ELF-1 (cell line): ENCODE measurements at places on chromosomes 5 and 9.

DNA sequence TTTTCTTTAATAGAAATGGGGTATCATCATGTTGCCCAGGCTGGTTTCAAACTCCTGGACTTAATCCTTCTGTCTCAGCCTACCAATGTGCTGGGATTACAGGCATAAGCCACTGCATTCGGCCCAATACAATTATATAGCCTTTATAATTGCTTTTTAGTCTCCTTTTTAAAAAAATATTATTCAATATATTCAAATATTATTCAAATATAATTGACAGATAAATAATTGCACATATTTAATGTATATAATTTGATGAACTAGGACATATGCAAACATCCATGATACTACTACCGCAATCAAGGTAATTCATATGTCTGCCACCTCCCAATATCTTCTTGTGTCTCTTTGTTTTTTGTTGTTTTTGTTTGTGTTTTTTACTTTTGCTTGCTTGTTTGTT lies 894.2 kb upstream of the PTPRD start:
- no peak for DNase-seq

DNA sequence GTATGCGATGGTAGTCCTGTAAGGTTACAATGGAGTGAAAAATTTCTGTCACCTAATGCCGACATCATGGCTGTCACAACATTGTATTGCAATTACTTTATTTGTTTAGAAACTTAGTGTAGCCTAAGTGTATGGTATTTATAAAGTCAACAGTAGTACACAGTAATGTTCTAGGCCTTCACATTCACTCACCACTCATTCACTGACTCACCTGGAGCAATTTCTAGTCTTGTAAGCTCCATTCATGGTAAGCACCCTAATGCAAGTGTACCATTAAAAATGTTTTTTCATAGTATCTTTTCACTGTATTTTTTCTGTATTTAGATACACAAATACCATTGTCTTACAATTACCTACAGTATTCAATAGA lies 58.5 kb downstream of the ATP10B start:
- DNase-seq = no peak

DNA sequence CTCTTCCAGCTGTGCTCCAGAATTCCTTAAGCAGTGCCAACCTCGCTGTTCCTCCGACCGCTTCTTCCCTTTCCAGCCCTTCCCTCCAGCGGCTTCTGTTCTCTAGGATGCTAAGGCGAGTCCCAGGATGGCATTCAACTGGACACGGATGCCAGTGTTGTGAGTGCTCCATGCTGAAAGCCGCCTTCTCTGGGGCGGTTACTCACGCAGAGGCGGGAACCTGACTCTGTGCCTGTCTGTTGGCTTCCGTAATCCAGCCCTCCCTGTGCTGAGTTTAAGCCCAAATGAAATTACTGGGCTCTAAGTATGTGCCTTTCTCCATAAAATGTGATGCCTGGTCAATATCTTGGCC lies 20.2 kb downstream of the COL5A1 start:
- DNase-seq = no peak

GRCh38 chr9:137128158-137128861 lies 10.6 kb upstream of the GRIN1 start:
- DNase-seq = peak; percentile 64

DNA sequence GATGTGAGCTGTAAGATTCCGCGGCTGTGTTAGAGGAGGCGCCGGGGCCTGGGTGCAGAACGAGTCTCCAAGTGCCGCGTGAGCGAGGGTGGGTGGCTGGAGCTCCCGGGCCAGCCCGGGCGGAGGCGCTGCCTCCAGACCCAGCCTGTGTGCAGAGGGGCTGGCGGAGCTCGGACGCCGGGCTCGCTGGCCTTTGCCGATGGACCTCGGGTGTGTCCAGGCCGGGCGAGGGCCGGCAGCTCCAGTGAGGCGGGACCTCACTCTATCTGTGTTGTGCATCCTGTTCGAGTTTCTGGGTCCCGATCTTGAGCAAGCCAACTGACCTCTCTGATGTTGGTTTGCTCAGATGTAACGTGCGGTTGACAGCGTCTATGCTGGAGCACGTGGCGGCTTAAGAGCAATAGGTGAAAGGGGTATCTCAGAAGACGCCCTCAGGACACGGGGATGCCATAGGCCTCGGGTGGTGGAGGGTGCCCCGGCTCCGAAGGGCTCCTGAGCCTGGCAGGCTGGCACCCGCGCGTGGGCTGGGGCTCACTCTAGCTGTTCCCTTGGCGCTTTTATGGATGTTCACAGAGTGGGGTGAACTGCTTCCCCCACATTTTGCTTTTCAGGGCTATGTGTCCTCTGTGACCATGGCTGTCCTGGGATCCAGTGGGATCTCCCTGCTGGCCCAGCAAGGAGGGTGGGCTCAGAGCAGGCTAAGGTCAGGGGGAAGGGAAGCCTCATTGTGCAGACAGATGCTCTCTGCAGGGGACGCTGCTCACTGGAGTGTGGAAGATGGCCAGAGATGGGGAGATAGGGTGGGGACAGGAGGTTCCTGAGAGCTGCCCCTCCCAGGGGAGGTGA lies 69.8 kb downstream of the MRPL36 start:
- DNase-seq = no peak

GRCh38 chr5:54148858-54149257 lies 161.5 kb downstream of the ARL15 start:
- no peak for DNase-seq

- no peak for DNase-seq
These were observed 117.0 kb downstream of the PIK3R1 start for GRCh38 chr5:68332556-68332955.

- DNase-seq = no peak
These were observed 570.6 kb upstream of the ZNF608 start for GRCh38 chr5:125316915-125317535.

GRCh38 chr5:67481362-67481761 lies 284.8 kb upstream of the CD180 start:
- DNase-seq = no peak

- DNase-seq = no peak
These were observed 233.1 kb upstream of the MSX2 start for GRCh38 chr5:174491265-174491664.

DNA sequence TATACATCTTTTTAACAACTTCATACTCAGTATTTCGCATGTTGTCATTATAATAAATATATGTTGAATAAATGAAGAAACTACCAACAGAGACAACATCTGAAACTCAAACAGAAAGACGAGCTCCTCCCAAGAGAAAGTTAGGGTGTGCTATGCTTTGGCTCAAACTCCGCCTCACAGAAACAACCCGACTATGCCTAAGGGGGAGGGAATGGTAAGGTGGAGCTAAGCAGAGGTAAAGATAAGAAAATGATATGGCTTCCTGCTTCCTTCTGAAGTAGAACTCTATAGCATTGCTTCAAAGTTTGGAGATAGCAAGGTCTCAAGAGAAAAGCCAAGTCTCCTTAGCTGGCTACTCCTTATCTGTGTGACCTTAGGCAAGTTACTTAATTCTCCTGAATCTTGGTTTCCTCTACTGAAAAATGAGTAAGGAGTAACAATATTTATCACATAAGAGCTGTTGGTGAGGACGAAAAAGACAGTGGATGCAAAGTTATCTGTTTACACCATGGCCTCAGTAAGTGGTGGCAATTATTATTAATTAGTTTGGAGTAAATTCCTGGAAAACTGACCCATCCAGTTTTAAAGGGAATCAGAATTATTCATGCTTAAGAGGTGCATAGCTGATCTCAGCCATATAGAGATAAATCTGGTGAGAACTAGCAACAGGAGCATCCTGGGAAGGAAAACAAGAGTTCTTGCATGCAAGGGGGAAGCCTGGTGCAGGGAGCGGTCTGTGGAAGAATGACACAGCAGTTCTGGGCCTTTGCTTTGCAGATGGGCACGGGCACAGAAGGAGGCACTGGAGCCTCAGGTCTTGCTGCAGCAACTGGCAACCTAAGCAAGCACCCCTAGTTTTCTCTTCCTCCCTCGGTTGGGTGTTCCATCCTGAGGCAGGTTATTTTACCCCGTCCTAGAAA lies 73.3 kb downstream of the GLIS3 start:
- DNase-seq = no peak

- DNase-seq = no peak
These were observed 422.3 kb downstream of the EBF1 start for GRCh38 chr5:158677470-158677838.

DNA sequence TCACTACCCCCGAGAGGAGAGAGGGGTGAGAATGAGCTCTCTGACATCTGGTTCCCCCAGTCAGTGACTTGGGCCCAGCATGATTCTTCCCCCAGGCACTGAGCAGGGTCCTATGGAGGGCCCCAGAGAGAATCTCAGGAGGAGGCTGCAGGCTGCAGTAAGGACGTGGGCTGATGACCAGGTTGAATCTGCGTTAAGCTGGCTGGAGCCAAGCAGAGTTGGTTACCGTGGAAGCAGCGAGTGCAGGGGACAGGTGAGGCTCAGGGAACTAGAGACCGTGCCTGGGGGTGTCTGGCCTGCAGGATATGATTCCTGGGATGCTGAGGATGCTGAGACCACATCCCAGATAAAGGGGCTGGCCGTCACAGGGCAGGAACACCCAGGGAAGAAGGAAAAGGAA lies 314.3 kb upstream of the IRX1 start:
- no peak for DNase-seq

DNA sequence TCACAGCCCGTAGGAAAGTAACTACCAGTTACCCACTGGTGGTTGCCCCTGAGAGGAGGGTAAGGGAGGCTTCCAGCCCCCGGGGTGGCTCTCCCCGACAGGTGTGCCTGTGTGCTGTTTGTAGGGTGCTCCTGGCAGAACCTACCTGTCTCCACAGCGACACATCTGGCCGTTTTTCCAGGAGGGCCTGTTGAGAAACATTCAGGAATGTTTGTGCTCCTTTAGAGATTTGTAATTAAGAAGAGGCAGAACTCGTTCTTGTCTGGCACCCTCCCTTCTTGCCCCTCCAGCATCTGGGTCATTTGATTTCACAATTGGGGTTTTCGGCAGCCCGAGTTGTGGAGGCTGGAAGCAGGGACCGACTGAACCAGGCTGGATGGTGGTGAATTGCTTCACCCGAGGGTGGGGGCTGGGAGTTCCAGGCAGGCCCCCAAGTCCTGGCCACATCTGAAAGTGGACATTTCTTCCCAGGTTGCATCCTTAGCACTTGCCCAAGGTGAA lies 74.2 kb downstream of the WWC1 start:
- DNase-seq = peak; percentile 74

GRCh38 chr9:16884952-16885513 lies 14.6 kb upstream of the BNC2 start:
- no peak for DNase-seq

DNA sequence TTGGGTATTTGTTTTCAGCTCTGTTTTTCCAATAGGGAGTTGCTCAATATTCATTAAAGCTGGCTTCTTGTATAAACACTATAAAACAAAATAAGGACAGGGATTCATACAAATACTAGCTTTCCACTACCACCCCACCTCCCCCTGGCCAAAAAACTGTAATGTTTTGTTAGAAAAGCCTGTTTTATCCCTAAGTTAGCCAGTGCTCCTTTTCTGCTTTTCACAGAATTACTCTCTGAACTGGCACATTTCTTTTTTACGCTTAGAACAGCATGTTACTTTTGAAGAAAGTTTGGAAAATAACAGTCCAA lies 147.4 kb upstream of the DMRT1 start:
- no peak for DNase-seq

DNA sequence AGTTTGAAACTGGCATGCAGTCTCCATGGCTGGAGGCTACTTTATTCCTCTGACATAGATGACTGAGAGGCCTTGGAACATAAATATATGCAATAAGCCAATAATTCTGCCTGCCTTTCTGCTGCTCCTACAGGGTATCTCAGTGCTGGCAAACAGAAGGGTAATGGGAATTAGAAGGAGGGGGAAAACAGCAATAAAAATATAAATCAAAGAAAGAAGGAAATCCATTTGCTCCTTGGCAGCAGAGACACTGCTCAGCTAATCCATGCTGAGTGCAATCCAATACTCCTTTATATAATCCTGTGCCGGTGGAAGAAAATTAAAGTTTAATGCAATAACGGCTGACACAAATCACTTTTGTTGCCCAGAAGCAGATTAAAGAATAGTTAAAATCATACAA lies 478.9 kb downstream of the SPATA31D1 start:
- no peak for DNase-seq

- DNase-seq = no peak
These were observed 21.9 kb downstream of the MOCS2 start for GRCh38 chr5:53087621-53088121.

- DNase-seq = peak; percentile 34
These were observed 8.6 kb downstream of the SPINK1 start for GRCh38 chr5:147822686-147823491.

- DNase-seq = peak; percentile 95
These were observed 72.8 kb upstream of the ASTN2 start for GRCh38 chr9:117487555-117488175.

DNA sequence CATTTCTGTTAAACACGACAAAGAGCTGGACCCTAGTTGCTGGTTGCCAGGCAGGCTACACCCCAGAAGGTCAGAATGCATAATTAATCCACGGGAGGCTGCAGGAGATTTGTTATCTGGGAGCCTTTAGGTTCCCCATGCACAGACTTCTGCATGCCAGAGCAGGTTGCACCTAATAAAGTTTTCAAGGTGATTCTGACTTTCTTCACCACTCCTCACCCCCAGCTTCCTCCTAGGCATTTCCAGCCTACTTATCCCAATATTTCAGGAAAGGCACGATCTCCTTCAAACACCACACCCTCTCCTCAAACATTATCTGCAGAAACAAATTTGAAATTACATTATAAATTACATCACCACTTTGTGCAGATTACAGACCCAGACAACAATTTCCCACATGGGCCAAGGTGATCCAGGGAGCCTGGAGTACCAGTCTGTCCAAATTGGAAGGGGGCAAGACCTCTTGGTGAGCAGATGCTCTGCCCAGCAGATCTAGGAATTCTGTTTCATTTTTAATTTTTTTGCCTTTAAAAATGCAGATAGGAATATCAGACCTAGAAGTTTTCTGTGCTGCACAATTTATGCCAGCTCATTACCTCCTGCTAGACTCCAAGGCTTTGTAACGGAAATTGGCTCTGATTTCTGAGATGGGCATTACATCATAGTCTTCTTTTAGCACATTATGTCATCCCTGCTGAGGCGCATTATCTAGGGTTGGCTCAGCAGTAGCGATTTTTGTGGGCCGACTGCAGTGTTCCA lies 363.4 kb upstream of the SLC30A5 start:
- DNase-seq = no peak

- peak; percentile 71 for DNase-seq
These were observed 337.4 kb upstream of the PUM3 start for GRCh38 chr9:3181049-3181953.

DNA sequence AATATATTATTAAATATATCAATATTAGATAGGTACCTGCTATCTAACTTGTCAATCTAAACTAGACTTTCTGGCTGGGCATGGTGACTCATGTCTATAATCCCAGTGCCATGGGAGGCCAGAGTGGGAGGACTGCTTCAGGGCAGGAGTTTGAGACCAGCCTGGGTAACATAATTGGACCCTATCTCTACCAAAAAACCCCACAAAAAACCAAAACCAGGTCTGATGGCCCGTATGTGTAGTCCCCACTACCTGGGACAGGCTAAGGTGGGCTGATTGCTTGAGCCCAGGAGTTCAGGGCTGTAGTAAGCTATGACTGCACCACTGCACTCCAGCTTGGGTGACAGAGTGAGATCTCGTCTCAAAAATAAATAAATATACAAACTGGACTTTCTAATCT lies 55.0 kb downstream of the PJA2 start:
- no peak for DNase-seq
